GM12864 (cell line): ENCODE measurements at places on chromosomes 4 and X.

DNA sequence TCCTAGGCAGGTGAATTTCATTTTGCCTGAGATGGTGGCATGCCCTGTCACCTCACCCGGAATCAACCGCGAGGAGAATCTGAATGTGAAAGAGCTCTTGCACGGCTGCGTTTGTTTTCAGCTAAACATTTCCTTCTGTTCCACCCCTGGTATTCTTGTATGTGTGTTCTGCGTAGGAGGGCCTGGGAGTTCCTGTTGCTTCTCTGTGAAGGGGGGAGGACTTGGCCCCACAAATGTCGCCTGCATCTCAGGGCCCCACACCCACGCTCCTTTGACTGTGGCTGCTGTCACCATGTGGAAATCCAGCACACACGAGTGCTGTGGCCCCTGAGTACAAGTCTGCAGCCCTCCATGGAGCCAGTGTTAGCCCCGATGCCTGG is 45.8 kb upstream of the CLCN4 start:
- DNase-seq: peak; percentile 71

GRCh38 chr4:14165222-14165920 is 537.8 kb upstream of the BOD1L1 start:
- DNase-seq: peak; percentile 73

- no peak for DNase-seq
Observed at GRCh38 chrX:152847281-152847680, 16.4 kb downstream of the NSDHL start.

DNA sequence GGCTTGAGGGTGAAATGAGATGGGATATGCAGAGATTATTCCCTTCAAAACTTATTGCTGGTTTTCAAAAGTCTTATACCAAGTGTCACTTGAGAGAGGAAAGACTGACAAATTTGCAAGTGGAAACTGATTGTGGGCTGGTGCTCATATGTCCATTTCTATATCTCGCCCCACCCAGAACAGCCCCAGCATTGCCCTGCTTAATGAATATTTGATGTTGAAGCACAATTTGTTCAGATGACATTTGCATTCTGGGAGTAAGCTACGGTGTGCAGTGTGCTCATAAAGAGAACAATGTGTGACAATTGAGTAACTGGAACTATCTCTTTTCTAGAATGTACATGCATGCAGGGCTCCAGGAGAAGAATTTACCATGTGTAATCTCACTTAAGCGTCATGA is 223.5 kb upstream of the TRPC5 start:
- DNase-seq: no peak

- no peak for DNase-seq
Observed at GRCh38 chr4:119314356-119314755, 7.6 kb downstream of the FABP2 start.

GRCh38 chr4:148454835-148455234 is 12.6 kb upstream of the NR3C2 start:
- no peak for DNase-seq

DNA sequence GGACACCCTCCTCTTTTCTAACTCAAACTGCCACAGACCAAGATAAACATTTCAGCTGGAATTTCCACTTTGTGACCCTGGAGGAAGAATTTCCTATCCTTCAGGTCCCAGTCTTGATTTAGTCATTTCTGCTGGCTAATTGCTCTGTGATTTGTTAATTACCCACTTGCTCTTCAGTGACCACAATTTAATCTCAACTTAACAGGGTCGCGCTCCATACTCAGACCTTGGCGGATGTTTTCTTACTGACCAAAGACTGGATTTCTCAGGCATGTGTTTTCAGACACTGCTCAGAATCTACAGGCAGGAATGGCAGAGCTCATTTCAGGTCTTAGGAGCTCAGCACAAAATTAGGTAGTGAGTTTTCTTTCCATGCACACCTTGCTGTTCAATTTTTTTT is 188.9 kb downstream of the ASMT start:
- no peak for DNase-seq

DNA sequence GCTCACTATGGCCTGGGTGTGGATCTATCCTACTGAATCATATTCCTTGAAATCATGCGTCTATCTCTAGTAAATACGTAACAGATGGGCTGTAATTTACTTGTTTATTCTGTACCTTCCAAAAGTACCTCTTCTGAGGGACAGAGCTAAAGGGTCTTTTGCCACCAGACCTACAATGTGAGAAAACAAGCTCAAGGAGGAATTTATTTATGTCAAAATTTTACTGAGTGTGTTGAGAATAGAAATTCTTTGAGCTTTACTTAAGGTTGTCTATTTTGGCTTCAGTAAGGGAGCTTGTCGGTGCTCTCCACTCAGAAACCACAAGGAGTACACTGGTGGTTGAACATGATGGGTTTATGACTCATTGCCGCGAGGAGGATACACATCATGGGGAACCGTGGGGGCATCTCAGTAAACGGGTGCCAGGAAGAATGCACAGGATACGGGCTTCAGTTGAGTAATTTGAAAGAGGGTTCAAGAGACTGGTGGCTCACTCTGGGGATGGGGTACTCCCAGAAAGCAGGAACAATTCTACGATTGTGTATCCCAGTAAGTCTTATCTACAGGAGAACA is 3.0 kb downstream of the ANK2 start:
- peak; percentile 45 for DNase-seq

DNA sequence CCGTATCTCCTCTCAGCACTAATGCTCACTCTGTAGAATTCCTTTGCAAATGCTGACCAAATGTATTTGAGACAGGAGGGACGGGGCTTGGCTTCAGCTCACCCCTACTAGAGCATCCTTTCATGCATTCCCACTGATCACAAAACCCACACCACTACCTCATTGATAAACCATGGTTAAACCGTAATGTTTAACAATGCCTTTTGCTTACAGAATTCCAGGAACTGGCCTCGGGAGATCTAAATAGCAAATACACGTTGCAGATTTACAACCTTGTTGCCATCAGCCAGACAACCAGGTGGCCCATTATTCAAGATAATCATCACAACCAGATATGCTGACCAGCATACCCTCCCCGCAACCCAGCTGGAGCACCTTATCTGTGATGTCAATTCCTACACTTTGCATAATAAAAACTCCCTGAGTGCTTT is 391.9 kb downstream of the KCTD8 start:
- DNase-seq: no peak

- DNase-seq: no peak
Observed at GRCh38 chrX:133402830-133403625, 12.3 kb downstream of the GPC4 start.

- no peak for DNase-seq
Observed at GRCh38 chr4:112593438-112594133, 43.1 kb downstream of the ZGRF1 start.

GRCh38 chr4:110510277-110510676 is 34.3 kb downstream of the ENPEP start:
- DNase-seq: no peak

DNA sequence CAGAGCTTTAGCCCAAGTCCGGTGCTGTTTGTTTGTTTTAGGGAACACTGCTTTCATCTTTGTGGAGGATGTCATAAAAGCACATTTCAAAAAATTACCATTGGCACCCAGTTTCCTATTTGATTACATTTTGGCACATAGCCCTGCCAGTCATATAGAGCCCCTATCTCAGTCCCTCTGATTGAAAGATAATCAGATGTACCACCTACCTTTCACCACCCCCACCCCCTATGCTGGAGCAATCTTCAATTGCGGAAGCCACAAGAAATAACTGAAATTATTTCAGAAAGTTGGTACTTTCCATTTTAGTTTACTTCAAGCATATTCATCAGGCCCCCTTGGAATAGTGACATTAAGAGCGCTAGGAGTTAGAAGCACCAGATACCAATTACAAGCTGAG is 136.7 kb upstream of the RPL34 start:
- no peak for DNase-seq

GRCh38 chrX:74408304-74408703 is 13.0 kb upstream of the SLC16A2 start:
- DNase-seq: no peak

- no peak for DNase-seq
Observed at GRCh38 chr4:105631818-105632400, 76.6 kb downstream of the INTS12 start.

DNA sequence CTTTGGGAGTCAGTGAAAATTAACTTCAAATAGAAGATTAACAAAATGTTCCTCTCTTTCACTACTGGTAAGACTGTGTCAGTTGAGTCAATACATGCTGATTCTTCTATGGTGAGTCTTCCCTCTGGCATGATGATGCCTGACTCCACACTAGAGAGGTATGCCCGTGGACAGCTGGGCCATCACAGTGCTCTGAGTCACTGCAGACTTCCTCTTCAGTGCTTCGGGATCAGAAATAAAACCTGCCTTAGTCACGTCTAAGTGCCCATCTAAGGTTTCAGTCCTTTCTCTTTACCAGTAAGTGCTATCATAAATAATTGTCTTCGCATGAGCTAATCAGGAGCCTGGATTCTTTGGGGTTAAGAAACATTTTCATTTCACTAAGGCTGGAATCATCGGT is 1.6 kb upstream of the ASB5 start:
- DNase-seq: no peak

GRCh38 chr4:7415927-7416686 is 18.6 kb downstream of the PSAPL1 start:
- no peak for DNase-seq

GRCh38 chr4:110620691-110621327 is 2.1 kb downstream of the PITX2 start:
- no peak for DNase-seq

DNA sequence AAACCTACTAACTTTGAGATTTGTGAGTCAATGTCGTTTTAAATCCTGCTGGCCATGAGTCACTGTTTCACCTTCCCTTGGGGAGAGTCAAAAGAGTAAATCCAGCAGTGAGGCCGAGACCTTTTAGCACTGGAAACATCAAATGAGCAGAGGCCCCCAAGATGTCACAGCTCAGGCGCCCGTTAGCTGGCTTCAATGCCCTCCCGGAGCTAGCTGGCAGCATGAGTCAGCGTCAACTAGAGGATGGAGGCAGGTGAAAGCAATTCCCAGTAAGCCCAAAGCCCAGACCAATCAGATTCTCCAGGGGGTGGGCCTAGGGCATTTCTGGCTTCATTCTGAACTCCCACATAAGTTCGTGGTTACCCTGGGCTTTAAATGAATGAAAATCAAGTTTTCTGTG is 170.9 kb downstream of the CLCN4 start:
- no peak for DNase-seq

DNA sequence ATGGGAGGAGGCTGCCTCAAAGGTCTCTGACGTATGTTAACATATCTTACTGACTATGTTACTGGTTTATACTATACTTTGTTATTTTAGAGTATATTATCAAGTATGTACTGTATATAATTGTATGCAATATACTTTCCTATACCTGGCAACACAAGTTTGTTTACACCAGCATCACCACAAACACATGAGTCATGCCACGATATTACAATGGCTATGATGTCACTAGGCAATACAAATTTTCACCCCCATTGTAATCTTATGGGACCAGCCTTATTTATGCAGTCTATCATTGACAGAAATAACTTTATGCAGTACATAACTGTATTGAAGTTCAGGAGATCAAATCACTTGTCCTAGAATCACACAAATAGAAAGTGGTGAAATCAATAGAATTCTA is 329.9 kb upstream of the SLC7A11 start:
- no peak for DNase-seq
